ENCODE measurements at places on chromosomes 1 and 21. TPM values are rescaled to one million over a fixed set of nuclear protein-coding genes. Genes with fewer than 3 reads are reported as not detected.
A peak's percentile ranks its signal among the peaks of the same experiment; 100 is the strongest.

KPRP gene
- not detected for total RNA-seq

TEKT2 gene
- total RNA-seq: not detected

SLAMF6 gene
- 23.9 TPM for total RNA-seq

TXNDC12 gene
- 41.1 TPM for total RNA-seq

REN gene
- total RNA-seq: not detected

SLC44A5 gene
- 0.21 TPM for total RNA-seq

NBPF20 gene
- total RNA-seq: 0.18 TPM

PAQR6 gene
- total RNA-seq: 8.6 TPM

NHLH2 gene
- total RNA-seq: not detected

FABP3 gene
- not detected for total RNA-seq

GRCh38 chr1:29119121-29119929 lies 4.4 kb downstream of the TMEM200B start:
- H3K27ac ChIP-seq: no peak overlapping the region
- peaks cover 22% of the 10 kb centered on the region for H3K36me3 ChIP-seq
- H3K4me1 ChIP-seq: peaks cover 7% of the 10 kb centered on the region
- no peak overlapping the region for H3K4me3 ChIP-seq
- DNase-seq: no peak

DNA sequence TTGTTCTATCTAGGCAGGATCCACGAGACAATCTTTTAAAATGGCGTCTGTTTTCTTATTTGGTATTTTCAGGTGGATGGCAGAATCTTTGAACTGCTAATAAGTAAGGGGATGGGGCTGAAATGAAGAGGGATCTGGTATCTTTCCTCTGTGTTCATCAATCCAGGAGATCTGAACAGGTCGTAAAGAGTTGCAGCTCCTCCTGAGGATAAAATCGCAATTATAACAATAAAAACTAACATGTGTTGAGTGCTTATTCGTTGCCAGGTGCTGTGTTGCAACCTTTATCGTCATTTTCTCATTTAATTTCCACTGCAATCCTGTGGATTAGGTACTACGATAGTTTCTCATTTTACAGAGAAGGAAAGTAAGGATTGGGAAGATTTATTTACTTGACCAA lies 134.6 kb upstream of the DPYD start:
- no peaks in the 10 kb centered on the region for H3K36me3 ChIP-seq
- peaks cover 55% of the 10 kb centered on the region for H3K27me3 ChIP-seq
- H3K27ac ChIP-seq: no peak overlapping the region
- H3K4me1 ChIP-seq: peaks cover 11% of the 10 kb centered on the region

- no peaks in the 10 kb centered on the region for H3K4me1 ChIP-seq
- DNase-seq: no peak
- H3K4me3 ChIP-seq: no peak overlapping the region
- no peak overlapping the region for H3K27ac ChIP-seq
- H3K36me3 ChIP-seq: no peaks in the 10 kb centered on the region
These were observed 785.8 kb upstream of the ADGRL4 start for GRCh38 chr1:79792219-79792930.

DNA sequence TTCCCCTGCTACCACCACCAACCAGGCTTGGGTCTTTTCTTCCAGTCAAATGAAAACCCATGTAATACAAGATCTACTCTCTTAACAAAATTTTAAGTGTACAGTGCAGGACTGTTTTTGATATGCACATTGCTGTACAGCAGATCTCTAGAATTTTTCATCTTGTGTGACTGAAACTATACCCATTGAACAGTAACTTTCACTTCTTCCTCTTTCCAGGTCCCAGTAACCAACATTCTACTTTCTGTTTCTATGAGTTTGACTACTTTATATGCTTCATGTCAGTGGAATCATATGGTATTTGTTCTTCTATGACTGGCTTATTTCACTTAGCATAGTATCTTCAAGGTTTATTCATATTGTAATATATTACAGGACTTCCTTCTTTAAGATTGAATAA lies 45.3 kb upstream of the PLPPR4 start:
- no peak for DNase-seq
- H3K27me3 ChIP-seq: no peaks in the 10 kb centered on the region
- H3K4me1 ChIP-seq: no peaks in the 10 kb centered on the region

- no peaks in the 10 kb centered on the region for H3K36me3 ChIP-seq
- DNase-seq: no peak
- H3K27me3 ChIP-seq: peaks cover 4% of the 10 kb centered on the region
- no peak overlapping the region for H3K4me3 ChIP-seq
These were observed 61.8 kb upstream of the LAMC2 start for GRCh38 chr1:183124259-183124658.

- no peak overlapping the region for H3K4me3 ChIP-seq
- no peak for DNase-seq
- peaks cover 5% of the 10 kb centered on the region for H3K36me3 ChIP-seq
These were observed 712 bp downstream of the TEKT2 start for GRCh38 chr1:36084497-36085115.

DNA sequence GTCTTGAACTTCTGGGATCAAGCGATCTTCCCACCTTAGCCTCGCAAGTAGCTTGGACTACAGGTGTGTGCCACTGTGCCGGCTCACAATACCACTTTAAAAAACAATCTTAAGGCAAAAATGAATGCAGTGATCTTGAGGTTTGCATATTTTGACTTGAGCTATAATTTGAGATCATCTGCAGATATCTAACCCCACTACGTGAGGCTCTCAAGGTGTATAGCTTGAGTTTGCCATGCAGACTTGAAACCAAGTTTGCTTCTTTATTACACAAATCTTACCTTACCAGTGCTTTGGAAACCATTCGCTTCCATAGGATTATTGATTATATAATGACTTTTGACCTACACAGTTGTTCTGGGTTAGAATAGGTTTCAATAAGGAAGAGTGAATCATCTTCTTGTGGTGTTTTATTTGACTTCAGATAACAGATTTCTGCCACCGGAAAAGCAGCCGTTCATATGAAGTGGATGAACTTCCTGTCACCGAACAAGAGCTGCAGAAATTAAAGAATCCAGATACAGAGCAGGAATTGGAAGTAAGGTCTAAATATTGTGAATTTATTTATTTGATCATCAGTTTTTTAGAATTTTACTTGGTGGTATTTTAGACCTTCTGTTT lies 155.1 kb downstream of the VPS13D start:
- peak overlapping the region; percentile 70 for H3K27ac ChIP-seq
- H3K27me3 ChIP-seq: no peaks in the 10 kb centered on the region
- peaks cover 86% of the 10 kb centered on the region for H3K36me3 ChIP-seq
- peaks cover 35% of the 10 kb centered on the region for H3K4me1 ChIP-seq
- peak; percentile 54 for DNase-seq
- no peak overlapping the region for H3K4me3 ChIP-seq

DNA sequence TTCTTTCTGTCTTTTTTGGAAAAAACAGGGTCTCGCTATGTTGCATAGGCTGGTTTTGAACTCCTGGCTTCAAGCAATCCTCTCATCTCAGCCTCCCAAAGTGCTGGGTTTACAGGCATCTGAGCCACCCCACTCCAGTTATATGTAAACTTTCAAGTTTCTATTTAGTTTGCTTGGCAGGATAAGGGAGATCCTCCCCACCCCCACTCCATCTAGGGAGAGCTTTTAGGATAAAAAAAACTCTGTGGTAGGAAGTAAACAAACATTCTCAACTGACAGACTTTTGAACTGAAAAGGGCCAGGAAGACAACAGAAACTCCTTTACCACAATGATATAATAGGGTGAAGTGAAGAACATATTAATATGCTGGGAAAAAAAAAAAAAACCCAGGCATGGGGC lies 41.0 kb upstream of the ZNF326 start:
- no peak for DNase-seq
- H3K36me3 ChIP-seq: no peaks in the 10 kb centered on the region
- no peak overlapping the region for H3K4me3 ChIP-seq
- no peak overlapping the region for H3K27ac ChIP-seq
- peaks cover 41% of the 10 kb centered on the region for H3K4me1 ChIP-seq

GRCh38 chr1:53847980-53848379 lies 9.9 kb upstream of the NDC1 start:
- H3K36me3 ChIP-seq: no peaks in the 10 kb centered on the region
- H3K27ac ChIP-seq: no peak overlapping the region
- peaks cover 2% of the 10 kb centered on the region for H3K27me3 ChIP-seq
- H3K4me1 ChIP-seq: no peaks in the 10 kb centered on the region

DNA sequence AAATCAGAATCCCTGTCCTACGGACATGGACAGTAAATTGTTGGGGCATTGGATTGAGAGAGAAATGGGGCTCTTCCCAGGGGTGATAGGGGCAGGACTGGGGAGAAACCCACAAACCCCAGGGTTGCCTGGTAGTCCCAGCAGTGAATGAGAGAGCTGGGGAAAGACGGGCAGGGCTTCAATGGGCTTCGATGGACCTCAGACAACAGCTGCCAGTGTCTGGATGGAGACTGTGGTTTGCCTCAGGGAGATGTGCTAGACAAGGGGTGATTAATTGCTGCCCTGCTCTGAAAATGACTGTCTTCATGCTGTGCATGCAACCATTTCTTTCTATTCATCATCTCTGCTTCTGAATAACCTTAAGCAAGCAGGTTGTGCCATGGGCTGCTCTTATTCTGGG lies 7.4 kb downstream of the GPR25 start:
- no peak overlapping the region for H3K27ac ChIP-seq
- no peak for DNase-seq
- peaks cover 30% of the 10 kb centered on the region for H3K4me1 ChIP-seq
- peaks cover 2% of the 10 kb centered on the region for H3K36me3 ChIP-seq
- H3K27me3 ChIP-seq: peaks cover 27% of the 10 kb centered on the region

- H3K36me3 ChIP-seq: no peaks in the 10 kb centered on the region
- no peak for DNase-seq
- no peaks in the 10 kb centered on the region for H3K4me1 ChIP-seq
- no peak overlapping the region for H3K4me3 ChIP-seq
- H3K27me3 ChIP-seq: peaks cover 12% of the 10 kb centered on the region
- H3K27ac ChIP-seq: no peak overlapping the region
These were observed 25.3 kb downstream of the SPATA46 start for GRCh38 chr1:162351246-162351842.

GRCh38 chr1:10291705-10292104 lies 81.3 kb downstream of the KIF1B start:
- no peak for DNase-seq
- H3K36me3 ChIP-seq: peaks cover 7% of the 10 kb centered on the region
- no peak overlapping the region for H3K27ac ChIP-seq
- no peaks in the 10 kb centered on the region for H3K4me1 ChIP-seq
- H3K27me3 ChIP-seq: no peaks in the 10 kb centered on the region

DNA sequence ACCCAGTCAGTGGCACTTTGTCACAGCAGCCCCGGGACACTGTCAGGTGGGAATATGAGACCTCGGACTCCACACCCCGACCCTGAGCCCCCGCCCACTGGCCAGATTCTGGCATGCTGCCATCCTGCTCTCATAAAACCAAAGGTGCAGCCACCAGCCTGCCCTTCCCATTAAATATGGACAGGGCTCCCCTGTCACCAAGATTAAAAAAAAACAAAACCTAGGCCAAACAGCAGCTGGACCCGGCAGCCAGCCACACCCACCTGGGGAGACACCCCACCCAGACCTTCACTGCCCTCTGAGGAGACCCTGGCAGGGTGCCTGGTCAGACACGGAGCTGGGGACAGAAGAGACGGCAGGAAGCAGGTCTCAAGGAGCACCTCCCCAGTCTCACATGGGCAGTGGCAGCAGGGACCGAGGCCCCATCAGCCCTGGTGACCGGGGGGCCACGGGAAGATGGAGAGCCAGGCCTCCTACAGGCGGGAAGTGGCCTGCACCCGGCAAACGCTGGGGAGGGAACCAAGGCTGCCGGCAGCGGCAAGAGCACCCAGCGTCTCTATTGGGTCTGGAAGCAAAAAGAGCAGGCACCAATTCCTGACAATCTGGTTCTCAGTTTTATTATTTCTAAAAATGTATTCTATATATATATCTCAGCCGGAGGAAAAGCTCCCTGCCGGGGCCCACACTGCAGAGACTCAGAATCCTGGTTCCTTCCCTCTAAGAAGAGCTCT lies 61.9 kb downstream of the ACOT7 start:
- no peaks in the 10 kb centered on the region for H3K27me3 ChIP-seq
- no peaks in the 10 kb centered on the region for H3K4me1 ChIP-seq
- DNase-seq: no peak
- H3K27ac ChIP-seq: no peak overlapping the region

DNA sequence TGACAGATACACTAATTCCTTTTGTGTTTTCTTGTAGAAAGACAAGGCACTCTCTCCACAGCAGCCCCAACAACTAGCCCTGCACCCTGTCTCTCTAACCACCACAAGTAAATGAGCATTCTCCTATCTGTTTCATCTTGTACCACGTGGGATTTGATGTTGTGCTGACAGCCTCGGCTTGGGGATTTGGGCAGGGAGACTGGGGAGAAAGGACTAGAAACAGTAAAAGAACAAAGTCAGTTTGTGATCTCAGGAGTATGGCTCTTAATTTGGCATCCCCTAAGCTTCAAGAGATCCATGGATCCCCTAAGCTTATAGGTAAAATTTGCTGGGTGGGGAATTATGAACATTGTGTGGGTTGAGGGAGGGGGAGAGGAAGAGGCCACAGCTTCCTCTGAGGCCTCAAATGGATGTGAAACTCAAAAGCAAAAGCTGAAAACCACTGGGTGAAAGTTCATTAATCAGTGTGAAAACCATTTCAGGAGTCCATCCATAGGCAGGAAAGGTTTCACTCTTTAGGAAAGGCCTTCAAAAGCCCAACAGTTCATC lies 3.1 kb downstream of the C1orf162 start:
- peaks cover 58% of the 10 kb centered on the region for H3K4me1 ChIP-seq
- no peaks in the 10 kb centered on the region for H3K27me3 ChIP-seq
- peak overlapping the region; percentile 97 for H3K27ac ChIP-seq
- H3K4me3 ChIP-seq: peak overlapping the region; percentile 82
- peak; percentile 76 for DNase-seq
- peaks cover 46% of the 10 kb centered on the region for H3K36me3 ChIP-seq

DNA sequence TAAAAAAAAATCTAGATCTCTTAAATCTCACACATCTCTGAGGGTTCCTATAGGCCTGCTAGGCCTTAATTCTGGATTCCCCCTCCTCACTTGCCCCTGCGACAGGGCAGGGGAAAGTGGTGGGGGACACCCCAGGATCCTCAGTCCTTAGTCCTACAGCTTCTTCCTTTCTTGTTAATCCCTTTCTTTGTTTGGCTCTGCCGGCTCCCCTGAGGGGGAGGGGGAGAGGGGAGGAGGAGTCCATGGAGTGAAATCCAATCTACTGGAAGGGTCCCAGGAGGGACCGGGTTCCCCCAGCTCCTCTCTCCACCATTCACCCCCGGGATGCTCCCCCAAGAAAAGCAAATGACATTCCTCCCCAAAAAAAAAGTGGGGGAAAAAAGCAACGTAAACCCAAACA lies 8.5 kb downstream of the MEX3A start:
- H3K4me1 ChIP-seq: peaks cover 3% of the 10 kb centered on the region
- no peak overlapping the region for H3K4me3 ChIP-seq
- H3K36me3 ChIP-seq: no peaks in the 10 kb centered on the region
- no peak overlapping the region for H3K27ac ChIP-seq

- no peaks in the 10 kb centered on the region for H3K27me3 ChIP-seq
- H3K4me1 ChIP-seq: peaks cover 10% of the 10 kb centered on the region
- H3K36me3 ChIP-seq: peaks cover 3% of the 10 kb centered on the region
- H3K4me3 ChIP-seq: no peak overlapping the region
These were observed 18.1 kb upstream of the ETS2 start for GRCh38 chr21:38787461-38788274.

DNA sequence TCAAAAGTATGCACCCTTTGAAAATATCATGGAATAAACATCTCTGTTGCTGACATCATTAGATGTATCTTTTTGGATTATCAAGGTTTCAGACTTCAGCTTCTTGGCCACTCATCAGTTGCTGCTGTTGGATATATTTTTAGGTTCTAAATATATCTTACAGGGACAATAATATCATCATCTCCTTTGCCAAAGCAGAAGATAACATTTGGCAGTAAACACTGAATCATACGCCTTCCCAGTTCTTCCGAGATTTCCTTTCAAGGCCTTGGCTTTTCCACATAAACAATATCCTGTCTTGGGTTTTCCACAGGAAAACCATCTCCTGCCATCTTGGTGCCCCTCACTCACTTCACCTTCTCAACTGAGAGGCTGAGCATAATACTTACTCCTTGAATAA lies 39.3 kb downstream of the RGS7 start:
- no peak overlapping the region for H3K27ac ChIP-seq
- no peaks in the 10 kb centered on the region for H3K36me3 ChIP-seq
- no peak overlapping the region for H3K4me3 ChIP-seq
